Stimulated activated CD8-positive, alpha-beta memory T cell treated with anti-CD3 and anti-CD28 coated beads, Interleukin-7, amount 100 ng/mL, for 24 hours (primary cell): ENCODE measurements at places on chromosomes 5 and 9.

- DNase-seq, result no peak
These were observed 498 bp downstream of the HAUS6 start for GRCh38 chr9:19102181-19102630.

DNA sequence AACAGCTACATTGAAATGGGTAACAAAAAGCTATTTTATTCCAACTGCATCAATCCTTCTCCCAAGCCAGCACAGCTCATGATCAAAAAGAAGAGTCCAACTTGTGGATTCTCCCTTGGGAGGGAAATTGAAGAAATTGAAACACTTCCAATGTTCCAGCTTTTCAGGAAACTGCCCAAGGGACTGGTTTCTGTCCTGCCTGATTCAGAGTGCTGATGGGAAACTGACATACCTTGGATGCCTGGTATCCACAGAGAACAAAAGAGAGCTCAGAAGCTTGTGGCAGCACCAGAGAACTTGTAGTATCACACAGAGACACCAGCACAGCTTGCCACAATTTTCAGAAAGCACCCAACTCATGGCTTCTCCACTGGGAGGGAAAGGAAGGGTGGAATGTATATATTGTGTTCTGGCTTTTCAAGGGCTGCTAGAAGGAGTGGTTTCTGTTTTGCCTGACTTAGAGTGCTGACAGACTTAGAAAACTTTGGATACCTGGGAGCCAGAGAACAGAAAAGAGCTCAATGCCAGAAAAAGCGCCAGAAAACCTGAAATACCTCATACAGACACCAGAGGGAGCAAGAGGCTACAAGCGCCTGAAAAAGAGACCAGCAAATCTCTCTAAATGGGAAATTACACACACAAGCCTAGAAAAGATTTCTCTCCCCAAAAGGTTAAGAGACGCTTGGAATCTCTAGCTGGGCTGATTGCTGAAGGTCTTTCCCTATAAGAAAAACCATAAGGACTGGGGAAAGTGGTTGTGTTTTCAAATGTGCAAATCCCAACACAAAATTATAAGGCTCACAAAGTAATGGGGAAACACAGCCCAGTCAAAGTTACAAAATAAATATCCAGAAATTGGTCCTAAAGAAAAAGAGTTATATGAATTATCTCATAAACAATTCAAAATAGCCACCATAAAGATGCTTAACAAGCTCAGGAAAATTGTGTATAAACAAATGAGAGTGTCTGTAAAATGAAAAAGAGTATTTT lies 178.8 kb downstream of the SPOCK1 start:
- DNase-seq, result no peak

DNA sequence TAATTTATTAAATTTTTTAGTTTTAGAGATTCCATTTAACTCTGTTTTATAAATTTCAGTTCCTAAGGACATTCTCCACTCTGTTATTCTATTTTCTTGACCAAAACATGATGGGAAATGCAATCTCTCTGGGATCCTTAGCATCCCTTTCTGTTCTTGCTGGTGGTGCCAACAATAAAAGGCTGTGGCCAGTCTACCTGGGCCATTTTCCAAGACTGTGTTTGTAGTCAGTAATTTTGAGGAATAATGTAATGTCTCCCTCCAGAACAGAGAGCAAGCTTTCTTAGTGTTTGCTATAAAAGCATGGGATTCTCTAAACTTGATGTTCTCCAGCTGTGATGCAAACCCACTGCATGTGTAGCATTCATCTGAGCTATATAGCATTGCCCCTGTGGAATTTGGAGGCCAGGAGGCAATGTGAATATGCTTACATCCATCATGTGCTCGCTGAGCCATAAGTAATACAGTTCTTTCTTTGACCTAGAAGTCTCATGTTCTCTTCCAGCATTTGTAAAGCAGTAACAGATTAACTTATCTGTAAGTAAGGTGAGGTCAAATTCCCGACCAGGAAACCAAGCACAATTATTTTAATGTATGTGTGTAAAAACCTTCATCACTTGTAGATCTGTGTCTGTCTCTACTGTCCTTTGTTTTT lies 211.5 kb upstream of the TAS2R1 start:
- no peak for DNase-seq

- no peak for DNase-seq
These were observed 69.6 kb upstream of the OLFM1 start for GRCh38 chr9:135017899-135018298.

GRCh38 chr5:171390883-171391677 lies 3.4 kb downstream of the NPM1 start:
- DNase-seq, result no peak

GRCh38 chr5:58284886-58285285 lies 175.0 kb downstream of the PLK2 start:
- no peak for DNase-seq

DNA sequence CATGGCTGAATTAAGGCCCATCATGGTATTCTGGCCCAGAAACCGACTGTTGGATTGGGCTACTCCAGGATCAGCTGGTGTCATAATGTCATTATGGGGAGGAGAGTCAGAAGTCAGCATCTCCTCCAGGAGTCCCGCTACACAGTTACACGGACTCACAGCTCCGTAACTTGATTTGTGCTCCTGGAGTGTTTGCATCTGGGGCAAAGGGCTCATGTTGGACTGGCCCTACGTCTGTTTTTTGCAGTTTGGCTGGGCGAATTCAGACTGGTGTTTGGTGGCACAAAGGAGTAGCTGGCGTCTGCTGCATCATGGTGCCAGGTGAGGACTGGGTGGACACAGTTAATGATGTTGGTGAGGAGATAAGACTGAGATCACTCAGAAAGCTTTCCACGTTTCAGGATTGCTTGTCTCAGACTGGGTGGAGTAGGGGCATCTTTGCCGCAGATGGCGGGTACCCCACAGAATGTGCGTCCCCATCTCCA lies 31.3 kb downstream of the OR2V1 start:
- DNase-seq, result no peak

DNA sequence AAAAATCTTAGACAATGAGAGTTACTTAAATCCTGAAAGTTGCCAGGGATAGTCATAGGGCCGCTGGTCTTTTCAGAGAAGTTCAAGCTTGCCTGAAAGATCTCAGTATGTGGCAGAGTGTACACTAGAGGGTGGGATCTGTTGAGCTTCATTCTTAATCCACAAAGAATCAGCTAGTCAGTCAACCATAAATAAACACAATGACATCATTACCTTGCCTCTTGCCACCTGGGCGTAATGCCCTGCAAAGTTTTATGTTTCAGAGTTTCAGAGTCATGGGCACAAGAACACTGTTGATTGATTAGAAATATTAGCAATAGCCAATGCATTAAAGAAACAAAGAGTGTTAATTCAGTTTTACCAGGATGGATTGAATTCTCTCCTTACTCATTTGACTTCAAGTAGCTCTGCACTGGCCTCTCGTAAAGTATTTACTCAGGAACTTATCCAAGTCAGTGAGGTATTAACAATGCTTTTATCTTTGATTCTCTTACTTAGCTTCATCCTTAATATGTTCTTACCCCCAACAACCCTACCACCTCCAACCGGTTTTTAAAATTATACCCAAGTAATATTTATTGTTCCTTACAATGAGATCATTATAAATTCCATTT lies 14.3 kb upstream of the ANXA1 start:
- DNase-seq, result no peak

- DNase-seq, result no peak
These were observed 56.4 kb downstream of the MRPL36 start for GRCh38 chr5:1743061-1743768.

- DNase-seq, result no peak
These were observed 110.1 kb upstream of the IRX2 start for GRCh38 chr5:2861605-2862004.

DNA sequence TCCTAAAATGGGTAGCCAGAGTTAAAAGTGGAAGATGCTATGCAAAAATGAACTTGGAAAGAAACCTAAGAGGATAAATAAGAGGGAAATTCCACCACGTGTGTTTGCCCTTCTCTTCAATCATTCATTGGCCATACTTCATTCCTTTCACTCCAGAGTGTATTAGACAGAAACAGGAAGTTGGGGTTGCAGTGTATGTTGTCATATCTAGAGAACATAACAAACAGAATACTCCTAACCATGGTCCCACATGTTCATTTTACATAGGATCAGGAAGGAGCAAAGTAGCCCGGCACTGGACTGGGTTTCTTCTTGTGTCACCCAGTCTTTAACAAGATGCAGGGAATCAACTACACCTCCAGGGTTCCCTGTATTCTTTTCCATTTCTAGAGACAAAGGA lies 7.6 kb upstream of the GPBP1 start:
- no peak for DNase-seq

GRCh38 chr5:159874263-159874662 lies 42.0 kb upstream of the ADRA1B start:
- no peak for DNase-seq

DNA sequence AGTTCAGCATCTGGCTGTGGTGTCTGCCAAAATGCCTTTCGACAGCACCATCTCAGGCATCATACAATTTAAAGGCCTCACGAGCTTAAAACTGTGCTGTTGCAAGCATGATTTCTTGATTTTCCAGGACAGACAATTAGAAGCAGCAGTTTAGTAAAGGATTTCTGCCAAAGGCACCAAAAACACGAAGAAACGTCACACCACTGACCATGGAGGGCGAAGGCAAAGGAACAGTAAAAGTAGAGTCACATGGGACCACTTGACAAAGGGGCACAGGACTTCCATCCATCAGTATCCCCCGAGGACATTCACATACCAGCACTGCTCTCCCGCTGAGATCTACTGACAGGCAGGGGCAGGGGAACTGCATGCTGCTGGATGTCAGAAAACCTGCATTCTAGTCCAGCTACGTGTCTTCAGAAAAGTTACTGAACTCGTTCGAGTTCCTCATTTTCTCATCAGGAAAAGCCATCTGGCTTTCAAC lies 70.4 kb upstream of the FBXW11 start:
- DNase-seq, result no peak

DNA sequence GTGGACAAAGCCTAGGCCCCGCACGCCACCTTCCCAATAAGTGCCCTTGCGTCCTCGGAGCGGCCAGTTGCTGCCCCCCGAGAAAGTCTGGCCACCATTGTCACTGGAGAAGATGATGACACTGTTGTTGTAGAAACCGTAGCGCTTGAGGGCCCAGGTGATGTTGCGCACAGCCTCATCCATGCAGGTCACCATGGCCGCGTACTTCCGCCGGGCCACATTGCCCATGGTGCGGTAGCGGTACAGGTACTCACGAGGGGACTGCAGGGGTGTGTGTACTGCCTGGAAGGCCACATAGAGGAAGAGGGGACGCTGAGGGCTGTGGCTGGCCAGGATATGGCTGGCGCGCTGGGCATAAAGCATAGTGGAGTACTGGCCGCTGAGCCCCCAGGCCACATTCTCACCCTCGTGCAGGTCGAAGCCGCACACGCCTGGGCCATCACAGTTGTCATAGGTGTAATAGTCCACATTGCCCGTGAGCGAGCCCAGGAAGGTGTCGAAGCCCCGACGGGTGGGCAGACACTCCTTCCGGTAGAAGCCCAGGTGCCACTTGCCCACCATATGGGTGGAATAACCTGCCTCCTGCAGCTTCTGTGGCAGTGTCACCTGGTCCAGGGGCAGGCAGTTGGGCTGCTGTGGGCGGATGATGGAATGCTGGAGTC lies 4.6 kb downstream of the ARSI start:
- DNase-seq, result no peak

DNA sequence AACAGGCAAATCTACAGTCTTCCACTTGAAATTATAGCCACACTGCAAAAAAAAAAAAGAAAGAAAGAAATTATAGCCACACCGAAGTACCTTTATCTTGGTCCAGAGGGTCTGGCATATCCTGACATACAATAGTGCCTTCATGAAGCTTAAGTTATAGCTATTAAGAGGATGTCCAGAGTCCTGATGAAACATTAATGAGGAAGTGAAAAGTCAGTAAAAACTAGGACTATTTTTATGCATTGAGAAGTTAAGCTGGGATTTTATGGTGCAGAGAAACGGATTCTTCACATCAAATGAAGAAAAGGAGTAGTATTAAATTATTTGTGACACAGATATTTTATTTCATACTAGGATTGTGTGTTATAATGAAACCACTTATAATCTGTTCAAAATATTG lies 123.9 kb downstream of the SV2C start:
- DNase-seq, result no peak

DNA sequence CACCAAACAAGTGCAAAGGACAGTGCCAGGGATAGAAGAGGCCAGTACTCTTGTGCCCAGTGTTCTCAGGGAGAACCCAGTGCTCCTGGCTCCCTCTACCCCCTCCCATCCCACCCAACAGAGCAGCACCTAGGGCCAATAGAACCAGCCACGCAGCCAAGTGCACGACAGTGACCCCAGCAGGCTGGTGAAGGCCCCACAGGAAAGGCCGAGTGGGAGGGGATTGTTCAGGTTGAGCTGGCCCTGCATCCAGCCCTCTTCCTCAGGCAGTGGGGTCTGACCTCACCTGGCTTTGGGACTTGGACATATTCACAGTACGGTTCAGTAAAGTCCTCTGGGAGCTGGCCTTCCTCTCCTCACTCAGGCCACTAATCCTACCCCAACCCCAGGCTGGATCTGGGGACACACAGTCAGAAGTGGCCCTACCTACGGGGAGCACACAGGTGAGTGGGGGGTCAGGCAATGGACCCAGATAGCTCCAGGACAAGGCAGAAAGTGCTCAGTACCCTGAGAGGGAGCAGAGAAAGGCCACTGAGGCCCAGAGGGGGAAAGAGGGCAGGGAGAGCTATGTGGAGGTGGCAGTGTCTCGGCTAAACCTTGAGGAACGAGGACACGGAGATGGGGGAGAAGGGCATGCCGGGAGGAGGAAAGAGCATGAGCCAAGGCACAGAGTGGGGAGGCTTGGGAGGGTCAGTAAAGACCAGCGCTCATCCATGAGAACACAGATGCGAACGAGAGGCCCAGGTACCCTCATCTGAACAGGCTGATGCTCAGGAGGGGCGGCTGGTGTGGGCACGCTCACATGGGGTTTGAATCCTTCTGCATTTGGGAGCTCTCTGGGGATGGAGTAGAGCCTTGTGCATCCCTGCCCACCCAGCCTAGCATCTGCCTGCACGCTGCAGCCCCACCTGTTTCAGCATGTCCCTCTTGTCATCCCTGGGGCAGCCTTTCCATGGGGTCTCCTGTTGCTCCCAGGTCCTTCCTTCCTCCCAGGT lies 25.6 kb downstream of the POLR1E start:
- no peak for DNase-seq

- no peak for DNase-seq
These were observed 41.7 kb upstream of the EFNA5 start for GRCh38 chr5:107712359-107712870.

DNA sequence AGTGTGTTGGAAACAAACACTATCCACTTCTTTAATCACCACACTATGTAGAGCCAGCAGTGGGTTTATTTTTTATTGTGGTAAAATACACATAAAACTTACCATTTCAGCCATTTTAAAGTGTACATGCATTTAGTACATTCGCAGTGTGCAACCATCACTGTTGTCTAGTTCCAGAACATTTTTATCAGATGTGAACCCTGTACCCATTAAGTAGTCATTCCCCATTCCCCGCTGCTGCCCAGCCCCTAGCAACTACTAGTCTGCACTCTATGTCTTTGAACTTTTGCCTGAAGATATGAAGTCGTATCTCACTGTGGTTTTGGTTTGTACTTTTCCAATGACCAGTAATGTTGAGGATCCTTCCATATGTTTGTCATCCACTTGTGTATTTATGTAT lies 30.2 kb upstream of the F2R start:
- DNase-seq, result no peak

GRCh38 chr9:81474125-81474524 lies 215.2 kb downstream of the TLE1 start:
- DNase-seq, result no peak
